CD4-positive, alpha-beta T cell treated with Interferon alpha-2 for 1 hour (primary cell): ENCODE measurements at places on chromosomes 2 and 18.

DNA sequence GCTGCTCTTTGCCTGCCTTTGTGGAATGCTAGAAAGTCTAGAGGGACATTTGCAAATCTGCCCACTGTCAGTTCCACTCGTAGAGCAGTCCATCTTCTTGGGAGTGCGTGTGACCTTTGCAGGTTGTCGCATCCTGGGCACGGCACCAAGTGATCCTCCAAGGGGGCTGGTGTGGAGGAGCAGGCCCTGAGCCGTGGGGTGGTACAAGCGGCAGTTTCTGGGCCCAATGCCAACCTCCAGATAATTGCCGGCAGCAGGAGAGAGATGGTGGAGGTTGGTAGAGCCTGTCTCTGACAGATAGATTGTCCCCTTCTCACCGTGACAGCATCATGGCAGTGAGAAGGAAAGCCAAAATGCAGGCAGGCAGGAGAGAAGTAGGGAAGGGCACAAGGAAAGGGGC, 150.7 kb upstream of the SLC14A2 start:
- no peak for DNase-seq

DNA sequence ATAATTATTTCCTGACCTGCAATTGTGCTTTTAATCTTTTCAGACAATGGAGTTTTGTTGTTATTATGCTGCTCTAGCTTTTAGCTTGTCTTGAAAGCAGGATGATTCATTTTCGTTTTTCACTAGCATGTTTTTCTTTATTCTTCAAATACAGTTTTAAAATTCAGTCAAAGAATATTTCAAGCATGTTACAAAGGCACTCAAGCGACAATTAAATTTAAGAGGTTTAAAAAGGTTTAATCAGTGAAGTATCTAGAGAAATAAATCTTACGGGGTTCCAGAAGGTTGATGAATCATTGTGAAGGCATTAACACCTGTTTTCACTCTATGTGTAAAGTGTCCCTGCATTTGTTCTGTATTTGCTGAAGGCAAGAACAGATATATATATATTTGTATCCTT, 390.7 kb upstream of the TMEFF2 start:
- DNase-seq, result no peak

DNA sequence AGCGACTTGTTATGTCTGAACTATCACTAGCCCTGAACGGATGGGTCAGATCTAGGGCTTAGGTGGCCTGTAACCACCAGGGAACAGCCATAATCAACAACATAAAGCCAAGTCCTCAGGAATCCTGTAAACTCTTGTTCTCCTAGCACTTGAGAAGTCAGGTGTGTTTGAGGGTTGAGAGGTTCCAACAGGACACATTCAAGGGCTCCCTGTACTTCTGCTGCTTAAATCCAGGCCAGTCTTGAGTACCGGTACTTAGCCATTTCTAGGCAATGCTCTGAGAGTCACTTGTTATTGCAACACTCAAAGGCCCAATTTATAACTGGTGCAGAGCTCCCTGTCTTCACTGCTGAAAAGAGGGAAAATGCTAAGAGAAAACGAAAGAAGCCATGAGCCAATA, 21.6 kb upstream of the SLC40A1 start:
- no peak for DNase-seq

- DNase-seq, result no peak
Measured at GRCh38 chr2:45826884-45827635, 175.6 kb downstream of the PRKCE start.

DNA sequence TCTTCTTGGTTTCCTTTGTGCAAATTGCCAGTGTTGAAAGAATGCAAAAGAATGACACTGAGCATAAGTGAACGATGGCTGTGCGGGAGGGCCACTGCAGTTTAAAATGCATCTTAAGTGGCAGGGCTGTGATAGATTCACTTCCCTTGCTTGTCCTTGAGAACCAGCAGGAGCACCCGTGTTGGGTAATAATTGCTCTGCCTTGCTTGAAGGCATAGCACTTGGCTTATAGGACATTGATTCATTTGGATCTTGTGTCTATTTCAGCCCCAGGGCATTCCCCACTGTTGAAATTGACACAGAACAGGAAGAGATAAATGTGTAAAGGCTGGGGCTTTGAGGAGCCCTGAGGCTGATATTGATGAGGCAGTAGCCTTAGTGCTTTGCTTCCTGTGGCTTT, 1003.7 kb upstream of the GYPC start:
- DNase-seq, result no peak

- DNase-seq, result no peak
Measured at GRCh38 chr18:10398571-10398970, 55.9 kb upstream of the APCDD1 start.

DNA sequence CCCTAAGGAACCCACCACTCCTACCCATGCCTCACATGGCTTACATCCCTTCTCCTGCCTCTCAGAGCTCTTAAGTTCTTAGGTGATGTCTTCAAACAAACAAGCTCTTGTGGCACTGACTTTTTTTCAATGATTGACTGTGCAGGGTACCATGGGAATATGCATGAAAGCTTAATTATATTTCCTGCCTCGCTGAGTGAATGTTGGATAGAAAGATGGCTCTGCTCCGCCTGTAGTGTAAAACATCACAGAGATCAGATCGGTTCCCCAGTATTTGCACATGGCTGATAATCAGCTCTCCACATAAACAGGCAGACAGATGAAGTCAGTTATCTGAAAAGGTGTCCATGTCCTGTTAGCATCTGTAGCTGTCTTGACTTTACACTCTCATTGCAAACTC, 820.8 kb downstream of the TDRD15 start:
- DNase-seq, result no peak

- DNase-seq, result no peak
Measured at GRCh38 chr18:23226391-23226790, 91.1 kb downstream of the CABLES1 start.

DNA sequence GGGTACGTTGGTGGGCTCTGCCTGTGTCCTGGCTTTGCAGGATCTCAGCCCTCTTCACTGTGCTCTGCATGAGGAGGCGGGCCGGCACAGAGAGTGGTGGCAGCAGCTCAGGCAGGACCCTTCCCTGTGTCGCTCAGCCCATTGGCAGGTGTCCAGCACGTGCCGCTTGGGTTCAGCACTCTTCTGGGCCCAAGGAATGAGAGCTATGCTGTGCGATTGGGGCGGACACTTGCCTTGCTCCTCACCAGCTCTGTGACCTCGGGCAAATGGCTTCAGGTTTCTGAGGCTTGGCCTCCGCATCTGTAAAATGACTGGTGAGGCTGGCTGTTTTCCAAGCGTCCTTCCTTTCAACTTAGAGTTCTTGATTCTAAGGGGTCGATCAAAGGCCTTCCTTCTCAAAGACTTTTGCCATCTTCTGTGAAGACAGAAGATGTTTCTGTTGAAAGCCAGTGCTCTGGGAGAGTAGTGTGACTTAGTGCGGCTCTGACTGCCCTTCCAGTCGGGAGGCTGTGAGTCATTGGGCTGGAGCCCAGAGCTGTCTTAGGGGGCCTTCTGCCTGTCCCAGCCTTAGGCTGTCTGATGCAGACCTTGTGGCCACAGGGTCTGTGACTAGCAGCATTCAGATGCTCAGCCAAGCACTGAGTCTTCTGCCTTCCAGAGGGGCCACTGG, 35.6 kb downstream of the GLI2 start:
- DNase-seq, result no peak

GRCh38 chr18:3595369-3596273, 145.6 kb downstream of the TGIF1 start:
- DNase-seq, result peak; percentile 53

DNA sequence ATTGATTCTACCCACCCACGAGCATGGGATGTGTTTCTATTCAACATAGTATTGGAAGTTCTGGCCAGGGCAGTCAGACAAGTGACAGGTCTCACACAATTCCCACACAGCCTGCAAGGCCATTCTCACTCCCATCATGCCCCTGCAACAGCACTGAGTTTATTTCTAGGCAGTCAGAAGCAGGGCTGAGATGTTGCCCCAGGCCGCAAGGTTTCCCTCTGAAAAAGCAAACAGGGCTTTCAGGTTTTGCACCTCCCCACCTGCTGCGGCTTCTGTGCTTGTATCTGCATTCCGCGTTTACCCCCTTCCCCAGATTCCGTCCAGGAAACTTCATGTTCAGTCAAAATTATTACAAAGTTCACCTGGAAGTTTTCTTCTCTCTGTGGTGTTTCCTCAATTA, 9.4 kb upstream of the TACR1 start:
- DNase-seq, result no peak

DNA sequence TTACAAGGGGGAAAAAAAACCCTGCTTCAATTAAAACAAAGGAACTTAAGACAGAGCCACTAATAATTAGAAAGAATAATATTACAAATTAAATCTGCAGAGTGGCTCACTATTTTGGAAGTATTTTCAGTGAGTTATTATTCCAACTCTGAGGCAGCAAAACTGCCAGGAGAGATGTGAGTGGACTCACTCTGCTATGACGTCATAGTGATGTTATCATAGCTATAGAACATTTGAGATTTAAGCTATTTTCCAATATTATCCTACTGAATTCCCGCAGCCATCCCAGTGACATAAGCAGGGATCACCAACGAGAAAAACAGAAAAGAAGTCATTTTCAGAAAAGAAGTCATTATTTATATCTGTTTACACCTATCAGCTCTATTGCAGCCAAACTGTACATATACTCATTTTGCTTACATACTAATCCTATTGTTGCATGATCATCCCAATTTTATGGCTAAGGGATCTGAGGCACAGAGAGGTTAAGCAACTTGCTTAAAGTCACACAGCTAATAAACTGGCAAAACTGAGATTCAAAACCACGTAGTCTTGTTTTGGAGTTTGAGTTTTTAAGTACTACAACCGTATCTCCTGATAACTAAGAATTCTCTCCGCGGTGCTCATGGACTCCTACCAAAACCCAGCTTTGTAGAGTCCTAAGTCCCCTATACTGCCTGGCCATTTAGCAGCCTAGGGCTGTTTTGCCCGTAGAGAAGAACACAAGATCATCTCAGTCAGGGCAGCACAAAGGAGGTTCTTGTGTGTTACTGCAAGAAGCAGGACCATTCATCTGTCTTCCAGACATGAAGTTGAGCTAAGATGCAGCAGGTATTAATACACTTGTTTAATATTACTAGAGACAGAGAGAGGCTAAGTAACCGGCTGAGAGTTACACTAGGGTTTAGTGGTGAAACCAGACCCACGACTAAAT, 299.8 kb downstream of the TCF4 start:
- no peak for DNase-seq

DNA sequence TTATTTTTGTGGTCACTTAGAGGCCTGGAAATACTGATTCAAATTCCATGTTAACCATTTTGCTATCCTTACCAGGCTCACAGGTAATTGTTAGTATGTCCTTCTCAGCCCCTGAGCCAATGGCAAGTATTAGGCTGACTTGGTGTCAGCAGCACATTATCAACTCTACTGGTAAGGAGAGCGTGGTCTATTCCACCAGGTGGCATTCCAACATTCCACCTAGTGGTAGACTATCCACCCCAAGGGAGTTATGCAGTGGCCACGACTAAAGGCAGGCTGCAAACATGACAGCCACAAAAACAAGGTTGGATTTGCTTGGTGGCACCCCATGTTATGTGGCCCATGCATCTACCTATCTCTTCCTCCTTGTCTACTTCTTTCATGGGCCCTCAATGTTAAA, 31.8 kb upstream of the GCC2 start:
- DNase-seq, result no peak

GRCh38 chr2:60520917-60521539, 32.4 kb downstream of the BCL11A start:
- DNase-seq, result no peak

DNA sequence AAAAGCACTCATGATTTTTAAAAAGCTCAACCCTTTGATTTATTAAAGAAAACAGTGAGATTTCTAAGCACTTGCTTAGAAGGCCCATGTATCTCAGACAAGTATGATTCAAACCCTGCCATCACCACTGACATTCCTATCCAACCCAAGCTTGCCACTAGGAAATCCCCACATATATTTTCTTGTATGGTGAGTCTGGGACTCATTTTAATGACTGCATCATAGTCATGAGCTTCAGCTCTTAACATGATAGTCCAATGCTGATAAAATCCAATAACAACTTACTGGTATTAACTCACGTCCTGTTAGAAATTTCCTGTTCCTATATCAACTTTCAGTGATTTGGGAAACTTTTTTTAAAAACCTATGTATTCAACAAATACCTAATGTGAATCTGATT, 39.4 kb upstream of the NCKAP5 start:
- DNase-seq, result no peak

GRCh38 chr2:72548081-72548764, 277.6 kb downstream of the EXOC6B start:
- DNase-seq, result no peak

- no peak for DNase-seq
Measured at GRCh38 chr2:36399050-36399449, 43.5 kb downstream of the CRIM1 start.

GRCh38 chr2:8215159-8215863, 466.5 kb upstream of the ID2 start:
- no peak for DNase-seq

DNA sequence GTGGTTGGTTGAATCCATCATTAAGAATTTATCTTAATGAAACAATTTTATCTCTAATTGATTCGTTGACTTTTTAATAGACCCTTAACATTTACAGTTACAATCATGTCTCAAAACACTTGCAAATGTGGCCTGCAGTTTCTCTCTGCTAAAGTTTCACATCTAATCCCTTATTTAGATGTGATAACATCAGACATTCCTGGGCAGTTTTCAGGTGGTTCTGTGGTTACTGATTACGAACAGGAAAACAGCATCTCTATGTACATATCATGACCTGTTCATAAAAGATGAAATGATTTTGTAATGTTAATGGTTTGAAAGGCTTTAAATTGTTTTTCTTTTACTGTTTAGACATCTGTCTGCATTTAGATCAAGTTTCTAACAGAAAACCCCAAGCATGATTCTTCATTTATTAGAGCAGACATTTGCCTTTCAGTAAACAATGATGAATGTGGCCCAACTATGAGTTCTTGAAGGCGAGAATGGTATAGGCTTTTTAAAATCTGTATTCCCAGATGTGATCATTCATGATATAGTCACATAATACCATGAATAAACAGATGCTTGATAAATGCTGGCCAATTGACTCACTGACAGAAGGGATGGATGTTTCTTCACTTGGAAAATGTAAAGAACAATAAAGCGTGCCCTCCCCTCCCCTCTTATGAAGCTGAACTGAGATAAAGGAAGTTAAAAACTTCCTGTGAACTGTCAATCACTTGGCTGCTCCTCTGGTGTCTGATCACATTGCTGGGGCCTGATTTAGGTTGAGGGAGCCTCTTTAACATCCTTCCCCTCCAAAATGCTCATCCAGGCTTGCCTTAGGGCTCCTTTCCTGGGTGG, 3.5 kb downstream of the CAPN14 start:
- DNase-seq, result no peak

DNA sequence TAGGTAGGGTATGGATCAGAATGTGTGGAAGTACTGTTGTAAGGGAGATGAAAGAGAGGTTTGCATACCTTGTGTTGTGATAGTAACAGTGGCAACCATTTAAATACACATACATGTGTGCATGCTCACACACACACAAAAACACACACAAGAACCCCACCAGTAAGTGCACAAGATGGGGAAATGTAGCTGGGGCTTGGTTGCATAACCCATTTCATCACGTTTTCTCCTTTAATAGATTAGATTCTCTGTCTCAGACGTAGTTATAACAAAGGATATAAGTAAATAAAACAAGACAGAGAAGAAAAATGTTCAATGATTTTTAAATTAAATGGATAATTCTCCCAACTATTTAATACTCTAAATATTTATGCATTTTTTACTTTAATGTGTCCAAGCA, 13.4 kb downstream of the ARHGAP15 start:
- DNase-seq, result no peak
